ENCODE measurements at places on chromosomes 1 and 21.

DNA sequence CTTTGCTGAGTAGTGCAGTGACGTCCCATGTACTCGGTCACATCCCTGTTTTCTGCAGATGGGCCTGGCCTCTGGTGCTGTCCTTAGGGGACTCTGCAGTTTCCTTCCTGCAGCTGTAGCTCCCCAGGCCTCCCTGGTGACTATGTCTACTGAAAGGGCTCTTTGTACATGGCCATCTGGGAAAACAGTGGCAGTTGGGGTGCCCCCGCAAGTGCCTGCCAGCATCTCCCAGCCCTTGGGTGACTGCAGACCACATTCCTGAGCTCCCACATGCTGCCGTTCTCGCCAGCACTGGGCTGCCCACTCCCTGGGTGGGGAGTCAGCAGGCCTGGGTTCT, 37.5 kb upstream of the KCNA10 start:
- DNase-seq, result no peak

GRCh38 chr1:11800756-11801433, 4.9 kb downstream of the MTHFR start:
- no peak for DNase-seq

- DNase-seq, result no peak
Measured at GRCh38 chr1:176963181-176963580, 201.3 kb downstream of the ASTN1 start.

GRCh38 chr1:11558276-11558675, 79.3 kb downstream of the DISP3 start:
- no peak for DNase-seq

GRCh38 chr1:92953491-92953890, 7.8 kb downstream of the DIPK1A start:
- no peak for DNase-seq

GRCh38 chr1:214899908-214900460, 182.6 kb upstream of the KCNK2 start:
- DNase-seq, result no peak

- no peak for DNase-seq
Measured at GRCh38 chr21:14358775-14359174, 24.2 kb downstream of the HSPA13 start.
